ENCODE measurements at places on chromosomes 13 and 19.

- H3K4me3 ChIP-seq = no peak overlapping the region
- H3K4me1 ChIP-seq = no peaks in the 10 kb centered on the region
- no peaks in the 10 kb centered on the region for H3K27me3 ChIP-seq
- DNase-seq = no peak
Measured at GRCh38 chr13:50257646-50258045, 242.4 kb downstream of the KCNRG start.

DNA sequence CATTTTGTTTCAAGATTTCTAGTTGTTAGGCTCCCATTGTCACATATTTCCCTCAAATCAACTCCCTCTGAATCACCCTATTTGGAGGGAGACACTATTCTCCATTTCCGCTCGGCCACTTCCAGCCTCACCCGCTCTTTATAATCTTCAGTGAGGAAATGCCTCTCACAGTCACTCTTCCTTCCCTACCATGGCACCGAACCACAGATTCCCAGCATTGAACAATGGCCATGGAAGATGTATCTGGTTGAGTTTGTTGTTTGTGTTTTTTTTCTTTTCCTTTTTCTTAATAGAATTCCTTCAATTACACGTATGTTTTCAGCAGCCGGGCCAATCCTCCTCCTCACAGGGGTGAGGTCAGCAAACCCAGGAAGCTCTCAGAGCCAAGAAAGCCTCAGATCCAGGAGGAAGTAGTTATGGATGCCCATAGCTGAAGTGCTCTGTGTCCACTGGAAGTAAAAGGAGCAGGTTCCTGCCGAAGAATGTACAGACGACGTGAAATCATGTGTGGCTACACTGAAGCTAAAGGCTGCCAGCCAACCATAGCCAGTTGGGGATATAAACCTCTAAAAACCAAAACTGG is 472.1 kb downstream of the FOXO1 start:
- H3K4me3 ChIP-seq = no peak overlapping the region
- H3K4me1 ChIP-seq = peaks cover 44% of the 10 kb centered on the region
- no peaks in the 10 kb centered on the region for H3K36me3 ChIP-seq
- H3K27ac ChIP-seq = peak overlapping the region; percentile 82
- no peaks in the 10 kb centered on the region for H3K27me3 ChIP-seq

- no peak for DNase-seq
- no peaks in the 10 kb centered on the region for H3K27me3 ChIP-seq
- H3K36me3 ChIP-seq = no peaks in the 10 kb centered on the region
- H3K4me3 ChIP-seq = no peak overlapping the region
- H3K4me1 ChIP-seq = peaks cover 11% of the 10 kb centered on the region
- H3K27ac ChIP-seq = no peak overlapping the region
Measured at GRCh38 chr13:21058361-21058760, 3.0 kb downstream of the LATS2 start.

DNA sequence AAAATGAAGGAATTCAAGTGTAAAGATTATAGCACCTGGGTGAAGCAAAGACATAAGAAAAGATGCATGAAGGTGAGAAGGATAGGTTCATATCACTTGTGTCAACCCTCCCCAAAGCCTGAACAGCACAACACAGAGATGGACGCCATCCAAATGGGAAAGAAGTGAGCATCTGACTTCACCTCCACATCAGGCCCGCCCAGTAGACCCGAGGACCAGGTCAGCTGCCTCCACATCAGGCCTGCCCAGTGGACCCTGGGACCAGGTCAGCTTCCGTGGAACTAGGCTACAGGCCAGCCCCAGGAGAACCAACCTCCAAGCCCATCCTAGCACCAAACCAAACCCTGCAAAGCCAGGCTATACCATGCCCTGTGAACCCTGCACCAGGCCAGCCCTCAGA is 862.9 kb downstream of the UQCRFS1 start:
- no peak overlapping the region for H3K27ac ChIP-seq
- DNase-seq = no peak
- H3K4me1 ChIP-seq = no peaks in the 10 kb centered on the region
- H3K36me3 ChIP-seq = no peaks in the 10 kb centered on the region
- no peak overlapping the region for H3K4me3 ChIP-seq

DNA sequence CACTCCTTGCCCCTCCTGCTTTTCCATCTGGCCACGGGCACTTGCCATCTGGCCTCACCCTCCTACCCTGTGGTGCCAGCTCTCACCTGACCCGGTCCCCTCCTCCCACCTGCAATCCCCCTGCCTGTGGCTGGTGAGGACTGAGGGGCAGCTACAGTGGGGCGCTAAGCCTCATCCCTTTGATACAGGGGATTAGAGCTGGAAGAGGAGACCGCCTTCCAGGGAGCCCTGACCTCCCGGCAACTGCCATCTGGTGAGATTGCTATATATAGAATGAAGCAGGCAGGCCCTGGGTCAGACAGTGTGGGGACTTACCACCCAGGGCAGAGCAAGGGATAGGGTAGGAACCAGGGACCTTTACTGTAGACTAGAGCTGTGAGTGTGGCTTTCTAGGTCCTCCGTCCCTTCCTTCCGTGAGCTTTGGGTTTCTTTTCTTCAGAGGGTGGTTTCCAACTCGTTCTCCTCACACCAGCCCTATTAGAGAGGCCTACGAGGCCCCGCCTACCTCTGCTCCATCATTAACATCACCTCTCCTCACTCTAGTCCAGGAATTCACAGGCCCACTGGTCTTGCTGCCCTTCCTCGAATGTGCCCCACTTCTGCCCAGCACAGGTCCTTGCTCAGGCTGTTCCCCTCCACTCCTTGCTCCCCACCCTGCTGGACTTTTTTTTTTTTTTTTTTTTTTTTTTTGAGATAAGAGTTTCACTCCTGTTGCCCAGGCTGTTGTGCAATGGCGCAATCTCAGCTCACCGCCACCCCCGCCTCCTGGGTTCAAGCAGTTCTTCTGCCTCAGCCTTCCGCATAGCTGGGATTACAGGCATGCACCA is 7.7 kb downstream of the KASH5 start:
- H3K36me3 ChIP-seq = no peaks in the 10 kb centered on the region
- no peaks in the 10 kb centered on the region for H3K27me3 ChIP-seq
- H3K4me3 ChIP-seq = no peak overlapping the region
- H3K4me1 ChIP-seq = no peaks in the 10 kb centered on the region
- no peak for DNase-seq

- no peak for DNase-seq
- H3K4me3 ChIP-seq = peak overlapping the region; percentile 87
- no peaks in the 10 kb centered on the region for H3K27me3 ChIP-seq
Measured at GRCh38 chr13:44989941-44990340, 603 bp downstream of the GPALPP1 start.

DNA sequence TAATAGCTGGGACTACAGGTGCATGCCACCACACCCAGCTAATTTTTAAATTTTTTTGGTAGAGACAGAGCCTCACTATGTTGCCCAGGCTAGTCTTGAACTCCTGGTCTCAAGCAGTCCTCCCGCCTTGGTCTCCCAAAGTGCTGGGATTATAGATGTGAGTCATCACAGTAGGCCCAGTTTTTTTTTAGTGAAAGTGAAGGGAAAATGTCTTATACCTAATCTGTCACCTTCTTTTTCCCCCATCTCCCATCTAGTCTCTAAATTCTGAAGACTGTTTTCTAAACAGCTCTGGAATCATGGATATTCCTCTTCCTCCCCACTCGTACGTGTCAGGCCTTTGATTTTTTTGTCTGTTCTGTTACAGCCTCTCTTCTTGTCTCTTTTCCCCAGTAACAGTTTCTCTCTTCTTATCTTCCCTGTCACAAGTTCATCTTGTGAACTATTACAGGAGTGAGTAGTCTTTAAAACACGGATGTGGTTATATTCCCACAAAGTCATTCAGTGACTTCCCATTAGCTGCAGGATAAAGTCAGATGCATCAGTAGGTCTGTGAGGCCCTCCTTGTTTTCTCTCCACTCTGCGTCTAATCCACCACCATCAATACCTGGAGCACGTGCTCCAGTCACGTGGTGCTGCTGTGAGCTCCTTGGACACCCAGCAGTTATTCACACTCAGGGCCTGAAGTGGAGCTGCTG is 2.9 kb downstream of the CDC16 start:
- H3K36me3 ChIP-seq = peaks cover 40% of the 10 kb centered on the region
- no peak overlapping the region for H3K4me3 ChIP-seq
- H3K27me3 ChIP-seq = no peaks in the 10 kb centered on the region
- DNase-seq = no peak
- H3K4me1 ChIP-seq = peaks cover 8% of the 10 kb centered on the region

DNA sequence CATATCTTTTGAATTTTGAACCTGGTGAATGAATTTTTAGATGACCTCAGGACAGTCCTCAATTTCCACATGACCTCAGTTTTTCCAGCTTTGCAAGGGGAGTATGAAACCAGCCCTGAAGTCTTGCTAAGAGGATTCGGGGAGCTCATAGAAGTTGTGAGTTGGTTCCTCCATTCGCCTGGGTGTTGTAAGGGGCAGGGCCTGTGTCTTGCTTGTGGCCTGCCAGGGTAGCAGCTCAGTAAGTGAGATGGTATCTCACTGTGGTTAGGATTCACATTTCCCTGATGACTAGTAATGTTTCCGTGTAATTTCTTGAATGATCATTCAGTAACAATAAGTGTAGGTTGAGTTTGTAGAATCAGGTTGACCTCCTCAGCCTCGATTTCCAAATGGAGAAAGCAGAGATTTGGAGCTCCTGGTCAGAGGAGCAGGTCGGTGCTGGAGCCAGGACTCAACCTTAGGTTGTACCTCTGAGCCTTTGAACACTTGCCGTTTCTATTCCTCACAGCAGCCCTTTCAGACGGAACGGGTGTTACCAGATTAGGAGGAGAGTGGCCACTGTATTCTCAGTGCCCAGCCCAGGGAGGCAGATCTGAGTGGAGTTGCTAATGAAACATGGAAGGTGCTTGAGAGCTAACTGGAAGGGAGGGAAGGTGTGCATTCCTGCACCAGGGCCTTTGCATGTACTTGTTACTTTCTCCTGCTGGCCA is 14.6 kb downstream of the NACC1 start:
- H3K27ac ChIP-seq = no peak overlapping the region
- peaks cover 42% of the 10 kb centered on the region for H3K36me3 ChIP-seq
- H3K4me1 ChIP-seq = no peaks in the 10 kb centered on the region
- H3K27me3 ChIP-seq = no peaks in the 10 kb centered on the region
- no peak overlapping the region for H3K4me3 ChIP-seq

DNA sequence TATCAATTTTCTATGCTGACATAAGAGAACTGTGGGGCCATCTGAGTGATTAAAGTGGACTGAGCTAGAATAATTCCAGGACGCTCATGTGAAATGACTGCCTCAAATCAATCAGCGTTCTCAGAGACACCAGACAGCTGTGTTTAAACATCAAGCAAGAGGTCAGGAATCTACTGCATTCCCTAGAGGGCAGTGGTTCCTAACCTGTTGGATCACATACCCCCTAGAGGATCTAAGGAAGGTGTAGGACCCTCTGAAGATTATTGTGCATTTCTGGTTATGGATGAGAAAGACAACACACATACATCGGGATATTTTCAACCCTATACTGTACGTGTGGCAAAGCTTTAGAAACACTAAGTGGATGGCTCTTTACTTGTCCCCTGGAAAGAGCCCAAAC is 51.8 kb upstream of the FREM2 start:
- no peaks in the 10 kb centered on the region for H3K36me3 ChIP-seq
- H3K4me1 ChIP-seq = no peaks in the 10 kb centered on the region
- no peak for DNase-seq

DNA sequence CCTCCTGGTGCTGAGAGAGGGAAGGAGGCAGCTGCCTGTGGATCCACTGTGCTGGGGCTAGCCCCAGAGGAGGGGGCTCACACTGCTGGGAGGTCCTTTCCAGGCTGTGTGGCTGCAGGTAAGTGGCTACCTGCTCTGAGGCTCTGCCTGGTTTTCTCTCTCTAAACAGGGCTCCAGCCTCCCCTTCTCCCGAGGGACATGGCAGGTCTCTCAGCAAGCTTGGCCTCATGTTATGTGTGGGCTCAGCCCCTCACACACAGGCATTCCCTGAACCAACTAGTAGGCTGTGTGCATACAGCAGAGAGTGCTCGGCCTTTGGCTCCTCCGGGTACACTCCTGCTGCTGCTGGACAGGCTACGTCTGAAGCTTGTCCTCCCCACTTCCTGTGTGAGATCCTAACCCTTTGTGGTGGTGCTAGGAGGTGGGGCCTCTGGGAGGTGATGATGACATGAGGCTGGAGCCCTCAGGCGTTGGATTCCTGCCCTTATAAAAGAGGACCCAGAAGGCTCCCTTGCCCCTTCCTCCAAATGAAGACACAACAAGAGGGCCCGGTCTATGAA is 4.2 kb downstream of the ZNF835 start:
- no peaks in the 10 kb centered on the region for H3K27me3 ChIP-seq
- no peak for DNase-seq
- H3K4me1 ChIP-seq = peaks cover 23% of the 10 kb centered on the region
- no peaks in the 10 kb centered on the region for H3K36me3 ChIP-seq
- no peak overlapping the region for H3K4me3 ChIP-seq
- no peak overlapping the region for H3K27ac ChIP-seq

GRCh38 chr19:55486971-55487923 is 989 bp upstream of the SSC5D start:
- H3K4me3 ChIP-seq = no peak overlapping the region
- H3K27me3 ChIP-seq = peaks cover 19% of the 10 kb centered on the region
- no peak for DNase-seq
- H3K27ac ChIP-seq = peak overlapping the region; percentile 94
- peaks cover 77% of the 10 kb centered on the region for H3K4me1 ChIP-seq

- H3K27me3 ChIP-seq = no peaks in the 10 kb centered on the region
- no peaks in the 10 kb centered on the region for H3K4me1 ChIP-seq
- no peaks in the 10 kb centered on the region for H3K36me3 ChIP-seq
- no peak overlapping the region for H3K27ac ChIP-seq
- no peak for DNase-seq
- H3K4me3 ChIP-seq = no peak overlapping the region
Measured at GRCh38 chr19:57675881-57676280, 5.9 kb upstream of the ZNF551 start.

DNA sequence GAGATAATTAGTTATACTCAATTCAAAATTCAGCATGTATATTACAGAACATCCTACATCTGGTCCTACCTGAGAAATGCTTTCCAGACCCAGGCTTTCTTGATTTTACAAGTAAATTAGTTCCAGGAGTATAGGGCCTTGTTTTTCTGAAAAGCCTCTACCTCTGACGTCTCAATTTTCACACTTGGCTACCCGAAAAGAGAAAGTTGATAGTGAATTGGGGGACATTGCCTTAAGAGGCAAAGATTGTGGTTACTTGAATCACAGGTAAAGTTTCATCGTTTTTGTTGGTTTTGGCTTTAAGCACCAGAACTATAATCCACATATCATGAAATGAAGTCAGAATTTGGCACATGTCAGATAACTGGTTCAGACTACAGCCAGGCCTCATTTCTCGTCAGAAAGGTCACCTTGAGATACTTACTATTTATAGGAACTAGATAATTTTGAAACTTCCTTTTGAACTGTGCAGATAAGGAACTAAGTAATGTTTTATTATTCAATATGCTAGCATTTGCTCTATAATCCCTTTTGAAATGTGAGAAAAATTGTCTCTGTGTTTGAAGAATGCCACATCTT is 30.8 kb downstream of the FAM124A start:
- H3K36me3 ChIP-seq = peaks cover 9% of the 10 kb centered on the region
- no peaks in the 10 kb centered on the region for H3K4me1 ChIP-seq
- no peak overlapping the region for H3K27ac ChIP-seq
- no peak for DNase-seq

GRCh38 chr13:113166681-113167080 is 8.2 kb downstream of the PROZ start:
- no peak for DNase-seq
- H3K4me3 ChIP-seq = no peak overlapping the region
- H3K36me3 ChIP-seq = no peaks in the 10 kb centered on the region
- H3K27me3 ChIP-seq = no peaks in the 10 kb centered on the region
- H3K27ac ChIP-seq = no peak overlapping the region
